ENCODE measurements at places on chromosomes 3 and 15. TPM values are rescaled to one million over a fixed set of nuclear protein-coding genes. Genes with fewer than 3 reads are reported as not detected.

Gene CD86
- 0.09 TPM for total RNA-seq

Gene NPHP3
- 11.8 TPM for total RNA-seq

Gene REC114
- total RNA-seq: not detected

Gene IGSF10
- total RNA-seq: not detected

Gene SAMMSON
- total RNA-seq: not detected

DNA sequence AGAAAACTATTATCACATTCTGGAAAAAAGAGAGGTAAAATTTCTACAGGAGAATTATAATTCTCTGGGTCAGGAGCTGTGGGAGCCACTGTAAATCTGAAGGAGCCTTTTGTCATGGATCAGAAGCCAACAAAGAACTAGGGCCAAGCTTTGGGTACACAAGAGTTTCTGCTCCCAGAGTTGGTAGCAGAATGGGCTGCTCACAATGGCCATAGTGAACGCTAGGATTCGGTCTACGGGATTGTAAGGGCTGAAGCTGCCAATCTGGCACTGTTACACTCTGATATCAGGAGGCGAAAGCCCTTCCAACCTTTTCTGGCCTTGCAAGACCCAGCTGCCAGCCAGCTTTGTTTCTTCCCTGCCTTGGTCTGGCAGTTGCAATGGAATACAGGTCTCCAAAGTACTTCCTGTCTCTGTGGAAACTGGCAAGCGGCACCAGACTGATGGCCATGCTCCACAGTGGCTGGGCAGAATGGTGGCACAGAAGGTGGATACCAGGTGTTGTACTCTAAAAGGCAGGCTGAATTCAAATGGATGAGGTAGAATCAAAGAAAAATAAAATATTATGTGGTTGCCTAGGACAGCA, 831.7 kb downstream of the CADM2 start:
- DNase-seq: no peak
- no peaks in the 10 kb centered on the region for H3K36me3 ChIP-seq
- H3K4me3 ChIP-seq: no peak overlapping the region
- H3K27me3 ChIP-seq: no peaks in the 10 kb centered on the region

DNA sequence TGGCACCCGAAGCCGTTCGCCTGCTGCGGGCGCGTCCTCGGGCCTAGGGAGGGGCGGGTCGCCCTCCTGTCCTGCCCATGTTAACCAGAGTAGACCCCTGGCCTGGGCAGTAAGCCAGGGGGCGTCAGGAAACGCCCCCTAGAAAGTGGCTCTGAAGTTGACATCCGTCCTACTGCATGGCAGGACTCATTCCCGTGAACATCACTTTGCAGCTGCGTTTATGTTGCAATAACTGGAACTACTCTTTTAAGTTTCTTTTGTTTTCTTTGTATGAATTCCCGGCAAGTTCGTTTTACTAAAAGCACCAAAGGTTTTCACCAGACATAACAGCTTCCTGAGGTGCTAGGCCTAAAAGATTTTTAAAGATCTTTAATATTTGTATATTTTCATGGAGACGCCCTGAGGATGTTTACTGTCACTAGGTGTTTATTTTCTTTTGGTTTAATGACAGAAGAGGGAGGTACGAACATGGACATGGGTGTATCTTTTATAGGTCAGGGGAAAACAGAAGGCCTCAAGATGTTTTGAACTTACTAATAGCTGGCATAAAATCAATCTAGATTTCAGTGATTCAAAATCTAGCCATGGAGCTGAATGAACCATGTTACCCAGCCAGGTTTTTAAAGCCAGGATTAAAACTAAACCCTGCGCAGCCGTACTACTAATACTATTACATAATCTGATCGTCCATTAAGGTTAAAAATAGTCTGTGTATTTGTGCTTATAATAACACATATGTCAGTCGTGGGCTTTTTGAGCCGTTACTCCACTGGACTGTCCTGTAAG, 1.0 kb downstream of the C15orf61 start:
- H3K36me3 ChIP-seq: peaks cover 7% of the 10 kb centered on the region
- H3K4me1 ChIP-seq: peaks cover 21% of the 10 kb centered on the region
- no peaks in the 10 kb centered on the region for H3K27me3 ChIP-seq

DNA sequence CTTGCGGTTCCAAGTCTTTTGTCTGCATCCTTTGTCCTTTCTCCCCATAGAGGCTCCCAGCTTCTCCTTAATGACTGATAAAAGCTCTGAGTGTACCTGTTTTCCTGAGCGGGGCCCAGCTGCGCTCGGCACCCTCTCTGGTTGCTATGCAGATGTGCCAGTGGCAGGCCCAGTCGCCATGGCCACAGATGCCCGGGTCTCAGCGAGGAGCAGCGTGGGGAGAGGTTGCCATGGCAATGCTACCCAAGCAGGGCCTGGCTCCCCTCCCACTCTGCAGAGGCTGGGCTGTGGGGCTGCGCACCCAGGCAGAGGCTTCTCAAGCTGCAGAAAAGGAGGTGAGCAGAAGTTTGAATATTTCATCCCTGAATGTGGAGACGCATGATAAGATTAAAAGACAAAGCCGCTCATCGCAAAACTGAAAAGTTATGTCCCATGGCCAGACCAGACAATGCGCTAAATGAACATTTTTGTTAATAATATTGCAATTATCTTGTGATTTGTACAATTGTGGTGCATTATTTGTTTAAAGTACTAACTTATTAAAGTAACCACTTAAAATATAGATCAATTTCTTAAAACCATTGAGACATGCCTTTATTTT, 66.1 kb downstream of the TPRA1 start:
- no peaks in the 10 kb centered on the region for H3K4me1 ChIP-seq
- H3K27ac ChIP-seq: no peak overlapping the region
- H3K27me3 ChIP-seq: peaks cover 20% of the 10 kb centered on the region
- no peaks in the 10 kb centered on the region for H3K36me3 ChIP-seq
- DNase-seq: no peak

- H3K27me3 ChIP-seq: peaks cover 2% of the 10 kb centered on the region
- no peak overlapping the region for H3K27ac ChIP-seq
- peaks cover 4% of the 10 kb centered on the region for H3K4me1 ChIP-seq
Observed at GRCh38 chr3:153394017-153394416, 232.0 kb downstream of the RAP2B start.

DNA sequence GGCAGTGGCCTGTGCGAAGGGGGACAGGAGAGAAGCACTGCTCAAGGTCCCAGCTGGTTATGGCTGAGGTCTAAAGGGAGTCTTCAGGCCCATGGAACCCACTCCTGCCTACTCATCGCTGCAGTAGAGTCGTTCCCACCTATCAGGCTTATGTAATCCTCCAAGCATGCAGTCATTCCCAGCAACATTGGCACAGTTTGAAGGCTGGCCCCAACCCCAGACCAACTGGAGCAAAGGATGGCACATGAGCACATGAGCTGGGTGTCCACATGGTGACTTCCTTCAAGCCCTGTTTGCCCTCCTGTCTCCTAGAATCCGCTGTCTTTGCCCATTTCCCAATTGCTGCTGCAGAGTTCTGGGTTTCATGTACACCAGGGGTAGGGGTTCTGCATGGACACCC, 60.5 kb upstream of the FGD5 start:
- DNase-seq: no peak
- no peaks in the 10 kb centered on the region for H3K36me3 ChIP-seq
- H3K4me1 ChIP-seq: peaks cover 4% of the 10 kb centered on the region

DNA sequence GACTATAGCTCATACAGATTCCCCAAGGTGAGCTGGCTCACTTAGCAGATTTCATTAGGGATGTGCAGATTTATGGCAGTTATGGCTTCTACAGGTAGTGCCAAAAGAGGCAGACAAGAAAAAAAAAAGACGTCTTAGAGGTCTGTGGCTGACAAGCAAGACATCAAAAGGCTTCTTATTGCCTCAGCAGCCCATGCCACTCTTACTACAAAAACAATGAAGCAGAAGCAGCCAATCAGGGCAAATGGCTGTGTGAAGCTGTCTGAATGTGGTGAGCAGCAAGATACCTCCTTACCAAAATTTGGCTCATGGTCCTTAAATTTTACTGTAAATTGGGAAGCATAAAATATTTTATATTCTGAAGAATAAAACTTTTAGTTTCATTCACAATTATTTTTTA, 557.5 kb upstream of the GOLIM4 start:
- no peaks in the 10 kb centered on the region for H3K36me3 ChIP-seq
- H3K4me3 ChIP-seq: no peak overlapping the region
- no peak for DNase-seq
- H3K27me3 ChIP-seq: no peaks in the 10 kb centered on the region

GRCh38 chr3:8204853-8205650, 296.6 kb upstream of the LMCD1 start:
- no peaks in the 10 kb centered on the region for H3K36me3 ChIP-seq
- H3K4me1 ChIP-seq: no peaks in the 10 kb centered on the region
- no peaks in the 10 kb centered on the region for H3K27me3 ChIP-seq
- H3K4me3 ChIP-seq: no peak overlapping the region
- no peak for DNase-seq
- no peak overlapping the region for H3K27ac ChIP-seq

- H3K36me3 ChIP-seq: peaks cover 9% of the 10 kb centered on the region
- no peak overlapping the region for H3K4me3 ChIP-seq
- no peaks in the 10 kb centered on the region for H3K27me3 ChIP-seq
- peaks cover 8% of the 10 kb centered on the region for H3K4me1 ChIP-seq
Observed at GRCh38 chr3:58417075-58417474, 16.6 kb downstream of the PDHB start.

- no peaks in the 10 kb centered on the region for H3K36me3 ChIP-seq
- no peaks in the 10 kb centered on the region for H3K4me1 ChIP-seq
- peak; percentile 69 for DNase-seq
Observed at GRCh38 chr3:47370887-47371697, 9.7 kb upstream of the PTPN23 start.
